Caki2 (cell line): ENCODE measurements at places on chromosomes 4 and X.
A peak's percentile ranks its signal among the peaks of the same experiment; 100 is the strongest.

GRCh38 chr4:176791591-176792325 lies 964 bp downstream of the VEGFC start:
- peak; percentile 51 for DNase-seq

GRCh38 chrX:117568238-117568637 lies 548.4 kb downstream of the KLHL13 start:
- no peak for DNase-seq

GRCh38 chrX:41333003-41333743 lies 789 bp upstream of the DDX3X start:
- peak; percentile 89 for DNase-seq

DNA sequence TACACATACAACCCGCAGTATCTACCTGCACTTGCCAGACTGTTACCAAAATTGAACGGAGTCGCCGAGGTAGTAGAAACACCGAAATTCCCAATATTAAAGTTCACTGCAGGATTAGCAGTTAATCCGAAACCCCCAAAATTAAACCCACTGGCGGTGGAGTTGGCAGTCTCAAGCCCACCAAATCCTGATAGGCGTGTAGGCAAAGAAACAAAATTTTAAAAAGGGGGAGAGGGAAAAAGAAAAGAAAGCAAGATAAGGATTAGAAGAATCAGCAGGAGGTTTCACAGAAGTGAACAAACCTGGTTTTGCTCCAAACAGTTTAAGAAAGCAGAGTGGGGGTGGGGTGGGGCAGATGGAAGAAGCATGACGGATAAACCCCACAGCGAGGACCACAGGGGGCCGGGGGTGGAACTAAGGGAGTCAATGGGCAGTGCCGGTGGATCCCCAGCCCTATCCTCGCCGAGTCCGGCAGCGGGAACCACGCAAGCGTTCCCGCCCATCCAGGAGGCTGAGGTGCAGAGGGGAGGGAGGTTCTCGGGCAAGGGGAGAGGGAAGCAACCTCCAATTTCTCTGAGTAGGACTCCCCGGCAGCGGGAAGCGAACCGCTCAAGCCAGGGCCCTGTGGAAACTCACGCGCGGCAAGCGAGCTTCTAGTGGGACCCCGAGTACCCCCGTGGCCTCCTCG lies 599 bp downstream of the NUP54 start:
- peak; percentile 77 for DNase-seq

DNA sequence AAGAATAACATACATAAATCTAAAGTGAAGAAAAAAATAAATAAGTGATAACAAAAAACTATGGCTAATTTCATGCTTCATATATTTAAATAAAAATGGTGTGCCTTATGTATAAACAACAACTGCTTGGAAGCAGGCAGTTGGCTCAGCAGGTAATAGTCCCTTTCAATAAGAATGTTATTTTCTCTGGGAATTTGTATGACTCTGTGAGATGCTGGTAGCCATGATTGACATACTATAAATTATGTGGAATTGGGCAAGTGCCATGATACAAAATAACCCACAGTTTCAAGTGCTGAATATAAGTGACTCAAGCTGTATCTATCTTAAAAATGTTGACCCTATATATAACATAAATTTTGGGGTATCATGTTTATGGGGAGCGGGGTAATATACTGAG lies 546.5 kb downstream of the SPOCK3 start:
- no peak for DNase-seq

- no peak for DNase-seq
Measured at GRCh38 chr4:100721077-100721476, 203.3 kb upstream of the EMCN start.

DNA sequence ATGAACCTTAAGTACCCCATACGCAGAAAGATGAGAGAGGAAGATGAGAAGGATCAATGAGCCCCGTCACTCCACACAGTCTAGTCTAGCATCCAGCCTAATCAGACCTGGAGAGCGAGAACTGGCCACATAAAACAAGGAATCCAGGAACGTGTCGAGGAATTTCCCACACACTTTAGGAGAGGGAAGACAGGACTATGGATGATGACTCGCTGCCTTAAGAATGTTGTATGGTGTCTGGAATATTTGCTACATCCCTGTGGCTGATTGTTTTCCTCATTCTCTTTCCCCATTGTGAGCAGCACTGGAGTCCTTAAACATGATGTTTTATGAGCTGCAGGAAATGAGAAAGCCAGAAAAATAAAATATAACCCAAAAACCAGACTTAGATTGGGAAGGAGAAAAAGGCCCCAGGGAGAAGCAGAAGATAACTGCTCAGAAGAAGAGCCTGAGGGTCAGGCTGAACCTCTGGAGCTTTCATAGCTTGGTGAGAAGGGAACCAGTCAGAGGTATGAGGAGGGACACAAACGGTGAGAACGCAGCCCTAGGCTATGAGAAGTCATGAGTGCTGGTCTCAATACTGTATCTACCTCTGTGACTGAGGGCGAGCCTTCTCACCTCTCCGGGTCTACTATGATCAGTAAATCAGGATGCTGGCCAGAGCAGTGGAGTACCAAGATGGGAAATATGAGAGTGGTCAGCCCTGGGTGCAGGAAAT lies 139.5 kb upstream of the NOCT start:
- peak; percentile 50 for DNase-seq
